ENCODE measurements at places on chromosomes 12 and 14.

- no peak for DNase-seq
Measured at GRCh38 chr12:57181561-57182155, 34.2 kb upstream of the LRP1-AS start.

DNA sequence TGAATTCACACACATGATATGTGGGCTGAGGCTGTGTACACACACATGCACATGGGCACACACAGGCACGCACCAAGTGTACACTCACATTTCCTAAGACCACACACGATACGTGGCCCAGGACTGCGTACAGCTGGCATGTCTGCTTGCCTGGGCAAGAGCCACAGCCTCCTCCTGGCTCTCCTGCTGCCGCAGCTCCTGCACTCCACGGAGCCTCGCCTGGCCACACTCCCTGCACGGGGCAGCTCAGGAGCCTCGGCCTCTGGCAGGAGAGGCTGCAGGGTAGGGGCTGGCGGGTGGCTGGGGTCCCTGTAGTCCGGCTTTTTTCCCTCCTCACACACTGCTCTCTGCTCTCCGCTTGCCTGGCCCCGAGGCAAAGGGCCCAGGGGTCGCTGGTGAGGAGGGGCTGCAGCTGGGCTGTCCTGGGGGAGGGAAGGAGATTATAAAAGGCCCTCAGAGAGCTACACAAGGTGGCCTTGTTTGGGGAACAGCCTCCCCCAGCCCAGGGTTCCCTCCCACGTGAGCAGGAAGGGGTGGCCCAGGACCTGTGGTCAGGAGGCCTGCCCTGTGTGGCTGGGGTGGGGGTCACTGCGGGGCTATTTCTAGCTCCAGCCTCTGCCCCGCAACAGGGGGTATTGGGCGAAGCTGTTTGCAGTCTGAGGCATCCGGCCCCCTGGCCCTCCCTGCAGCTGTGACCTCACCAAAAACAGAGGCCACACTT is 89.0 kb upstream of the SFSWAP start:
- no peak for DNase-seq

DNA sequence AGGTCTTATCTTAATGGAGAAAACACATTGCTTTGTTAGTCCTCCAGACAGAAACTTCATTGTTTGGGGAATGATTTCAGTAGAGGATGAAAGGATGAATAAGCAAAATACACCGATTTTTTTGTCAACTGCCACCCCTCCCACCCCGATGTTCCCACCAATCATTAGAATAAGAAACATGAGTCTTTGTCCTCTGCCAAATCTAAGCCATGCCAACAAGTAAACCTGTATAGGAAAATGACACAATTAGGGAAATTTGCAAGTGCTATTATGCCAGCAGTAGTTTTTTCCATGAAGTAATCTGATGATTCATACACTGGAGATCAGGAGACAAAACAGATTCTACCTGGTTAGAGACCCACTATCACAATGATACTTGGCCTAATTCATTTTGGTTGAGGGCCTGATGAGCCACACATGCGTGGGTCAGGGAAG is 35.9 kb downstream of the FLRT2 start:
- no peak for DNase-seq

DNA sequence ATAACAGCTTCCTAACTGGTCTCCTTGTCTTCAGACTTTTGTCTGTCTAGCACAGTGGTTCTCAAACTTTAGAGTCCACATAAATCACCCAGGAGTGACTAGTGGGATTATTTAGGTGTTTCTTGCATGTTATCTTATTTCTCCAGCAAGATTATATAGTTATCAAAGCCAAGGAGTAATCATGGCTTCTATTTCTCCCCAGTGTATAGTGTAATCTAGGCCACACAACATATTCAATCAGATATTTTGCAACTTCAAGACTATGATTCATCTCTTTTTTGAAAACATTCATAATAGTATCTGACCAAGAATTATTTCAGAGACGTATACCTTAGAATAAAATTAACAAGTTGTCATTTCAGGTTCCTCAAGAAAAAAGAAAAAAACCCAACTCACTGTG is 131.9 kb downstream of the CEP83 start:
- no peak for DNase-seq

Measured in stimulated activated CD8-positive, alpha-beta memory T cell treated with anti-CD3 and anti-CD28 coated beads, Interleukin-4, amount 100 ng/mL, for 4 hours (primary cell).